ENCODE measurements at places on chromosomes 3 and 15.

GRCh38 chr3:42533161-42533897 is 30.9 kb downstream of the VIPR1 start:
- no peak for DNase-seq

DNA sequence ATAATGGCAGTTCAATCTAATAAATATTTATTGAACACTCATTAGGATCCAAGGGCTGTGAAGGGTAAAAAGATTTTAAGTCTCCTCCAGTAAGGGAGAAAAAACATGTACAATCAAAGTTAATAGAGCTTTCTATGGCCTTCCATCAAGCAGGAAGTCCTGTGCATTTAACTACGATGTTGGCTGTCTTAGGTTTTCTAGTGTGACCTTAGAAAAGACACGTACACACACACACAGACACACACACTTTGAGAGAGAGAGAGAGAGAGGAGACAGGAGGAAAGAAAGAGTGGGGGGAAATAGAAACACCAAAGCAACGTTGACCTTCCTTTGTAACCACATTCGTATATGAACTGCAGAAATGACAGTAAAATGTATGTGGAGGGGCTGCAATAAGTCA is 126.1 kb upstream of the TMC3 start:
- DNase-seq: no peak

GRCh38 chr3:23094890-23095462 is 108.2 kb upstream of the UBE2E2 start:
- no peak for DNase-seq

DNA sequence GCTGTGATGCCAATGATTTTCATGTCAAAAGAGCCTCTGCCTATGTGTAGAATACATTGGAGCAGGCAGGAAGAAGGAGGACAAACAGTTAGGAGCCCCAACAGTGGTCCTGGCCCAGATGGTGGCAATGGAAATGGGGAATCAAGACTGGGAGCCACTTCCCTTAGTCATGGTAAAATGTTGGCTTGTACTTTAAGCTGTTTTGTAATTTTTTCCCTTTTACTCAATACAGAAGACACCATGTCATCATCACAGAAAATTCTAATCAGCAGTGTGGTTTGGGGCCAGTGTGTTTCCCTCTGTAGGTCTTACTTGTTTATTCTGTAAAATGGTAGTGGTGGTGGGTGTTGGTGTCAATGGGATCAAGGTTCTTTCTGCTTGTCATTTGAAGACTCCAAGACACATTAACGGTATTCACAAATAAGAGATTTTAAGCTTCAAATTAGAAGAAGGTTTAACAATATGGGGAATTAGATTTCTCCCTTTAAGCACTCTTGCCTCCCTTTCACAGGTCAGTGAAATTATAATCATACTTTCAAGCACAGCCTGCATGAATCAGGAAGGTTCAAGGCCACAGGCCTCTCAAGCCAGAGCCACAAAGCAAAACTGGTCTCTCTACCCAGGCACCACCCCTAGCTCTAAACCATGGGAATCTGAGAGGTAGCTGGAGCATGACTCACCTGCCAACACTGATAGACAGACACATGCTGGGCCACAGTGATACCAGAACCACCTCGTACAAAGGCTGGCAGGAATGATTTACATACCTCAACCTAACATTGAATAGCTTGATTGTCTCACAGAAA is 24.9 kb downstream of the SIAH2 start:
- no peak for DNase-seq

DNA sequence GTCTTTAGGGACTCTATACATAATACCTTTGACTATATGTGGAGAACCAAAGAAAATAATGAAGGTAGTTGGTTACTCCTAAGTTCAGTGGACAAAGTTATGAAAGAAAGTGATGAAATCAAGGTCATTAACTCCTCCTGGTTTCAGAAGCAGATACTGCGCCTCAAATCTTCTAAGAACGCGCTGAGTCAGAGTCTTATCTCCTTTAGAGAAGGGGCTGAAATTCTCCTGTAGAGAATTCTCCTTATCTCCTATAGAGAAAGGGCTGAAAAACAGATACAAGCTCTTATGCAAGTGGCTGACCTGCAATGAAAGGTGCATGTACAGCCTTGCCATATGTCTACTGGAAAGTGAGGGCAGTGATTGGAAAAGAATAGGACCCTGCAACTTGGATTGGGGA is 824.2 kb downstream of the NSUN3 start:
- DNase-seq: no peak

GRCh38 chr3:10629671-10630040 is 124.3 kb upstream of the ATP2B2 start:
- no peak for DNase-seq

GRCh38 chr3:181212271-181212670 is 222.7 kb upstream of the DNAJC19 start:
- no peak for DNase-seq

DNA sequence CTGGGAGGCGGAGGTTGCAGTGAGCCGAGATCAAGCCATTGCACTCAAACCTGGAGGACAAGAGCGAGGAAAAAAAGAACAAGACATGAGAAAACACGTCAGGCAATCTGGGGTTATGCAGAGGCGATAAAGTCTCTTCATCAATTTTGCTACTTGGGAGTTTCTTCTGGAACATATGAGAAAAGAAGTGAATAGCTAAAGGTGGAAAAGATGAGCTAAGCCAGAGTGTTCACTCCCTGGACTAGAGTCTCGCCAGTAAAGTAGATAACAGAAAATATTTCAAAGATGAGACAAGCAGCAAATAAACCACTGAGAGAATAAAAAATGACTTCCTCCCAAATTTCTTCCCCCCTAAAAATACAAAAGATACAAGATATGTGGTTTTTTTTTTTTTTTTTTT is 188.4 kb upstream of the HES1 start:
- no peak for DNase-seq

DNA sequence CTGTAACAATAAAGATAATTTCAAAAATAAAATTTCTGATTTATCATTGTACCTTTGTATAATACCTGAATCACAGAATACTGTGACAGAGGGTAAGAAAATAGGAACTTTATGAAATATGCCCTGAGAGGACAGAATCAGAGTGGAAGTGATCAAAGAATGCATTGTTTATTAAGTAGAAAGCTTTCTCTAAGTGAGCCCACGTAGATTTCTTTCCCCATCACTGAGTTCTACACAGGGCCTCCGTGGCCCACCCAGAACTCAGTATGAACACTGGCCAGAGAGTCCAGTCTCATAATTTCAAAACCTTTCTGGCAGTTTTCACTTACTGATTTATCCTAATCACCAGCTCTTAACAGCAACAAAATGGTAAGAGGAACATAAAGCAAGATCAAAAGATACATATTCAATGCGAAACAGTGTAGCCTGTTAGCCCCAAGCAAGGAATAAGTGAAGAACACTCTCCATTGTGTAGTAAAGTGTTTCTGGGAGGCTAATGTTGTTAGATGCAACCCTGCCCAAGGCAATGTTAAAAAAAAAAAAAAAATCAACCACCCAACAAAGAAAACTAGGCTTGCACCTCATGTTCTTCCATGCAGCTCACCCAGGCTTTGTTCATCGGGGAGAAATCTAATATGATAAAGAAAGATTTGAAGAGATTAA is 341.3 kb downstream of the LSAMP start:
- DNase-seq: no peak

DNA sequence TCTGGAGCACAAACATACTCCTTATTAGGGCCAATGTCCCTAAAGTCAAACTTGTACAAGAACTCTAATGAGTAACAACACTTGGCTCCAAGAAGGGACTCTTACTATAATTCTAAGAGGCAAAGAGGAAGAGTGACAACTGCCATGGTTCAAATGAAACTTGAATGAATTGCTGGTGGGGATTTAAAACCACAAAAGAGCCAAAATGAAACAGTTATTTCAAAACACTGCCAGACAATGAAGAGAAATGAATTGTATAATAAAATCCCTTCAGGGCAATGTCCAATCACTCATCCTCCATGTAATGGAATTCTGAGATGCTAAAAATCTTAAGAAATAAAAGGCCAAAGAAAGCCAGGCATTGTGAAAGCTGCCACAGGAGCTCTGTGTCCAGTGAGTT is 14.2 kb downstream of the THRB start:
- DNase-seq: no peak

DNA sequence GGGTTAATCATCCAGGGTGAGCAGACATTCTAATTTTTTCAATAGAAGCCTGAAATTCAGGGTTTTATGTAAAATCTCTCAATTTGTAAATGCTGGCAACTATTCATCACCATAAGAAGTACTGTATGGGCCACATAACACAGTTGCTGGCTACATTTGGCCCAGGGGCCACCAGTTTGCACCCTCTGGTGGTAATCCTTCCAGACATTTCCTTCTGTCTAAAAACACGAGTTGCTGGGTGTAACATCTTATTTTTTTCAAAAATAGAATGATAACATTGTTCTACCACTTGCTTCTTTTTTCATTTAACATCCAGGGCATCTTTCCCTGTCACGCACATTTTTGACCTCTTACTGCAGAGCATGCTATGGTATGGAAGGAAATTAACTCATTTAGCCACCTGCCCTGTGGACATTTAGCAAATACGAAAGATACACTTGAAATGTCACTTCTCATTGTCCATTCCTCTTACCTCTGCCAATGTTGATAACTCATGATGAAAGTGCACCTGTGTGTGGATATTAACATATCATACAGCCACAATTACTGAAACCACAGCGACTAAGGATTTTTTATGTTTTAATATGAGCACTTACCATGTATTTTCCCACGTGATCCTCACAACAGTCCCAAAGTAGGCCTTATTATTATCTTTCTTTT is 117.5 kb upstream of the ARHGEF3 start:
- DNase-seq: peak; percentile 31

DNA sequence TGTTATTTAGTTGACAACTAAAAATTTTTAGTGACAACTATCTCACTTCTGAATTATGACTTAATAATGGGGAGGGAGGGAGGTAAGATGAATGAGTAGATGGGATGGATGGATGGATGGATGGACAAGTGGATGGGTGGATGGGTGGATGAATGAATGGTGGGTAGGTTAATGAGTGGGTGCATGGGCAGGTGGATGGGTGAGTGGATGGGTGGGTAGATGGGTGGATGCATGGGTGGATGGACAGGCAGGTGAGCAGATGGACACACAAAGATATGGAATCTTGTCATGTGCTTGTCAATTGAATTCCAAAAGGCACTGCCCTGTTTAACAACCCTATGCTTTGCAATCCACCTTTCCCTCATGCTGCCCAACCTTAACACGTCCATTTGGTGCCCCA is 41.5 kb downstream of the KLHL25 start:
- DNase-seq: no peak

DNA sequence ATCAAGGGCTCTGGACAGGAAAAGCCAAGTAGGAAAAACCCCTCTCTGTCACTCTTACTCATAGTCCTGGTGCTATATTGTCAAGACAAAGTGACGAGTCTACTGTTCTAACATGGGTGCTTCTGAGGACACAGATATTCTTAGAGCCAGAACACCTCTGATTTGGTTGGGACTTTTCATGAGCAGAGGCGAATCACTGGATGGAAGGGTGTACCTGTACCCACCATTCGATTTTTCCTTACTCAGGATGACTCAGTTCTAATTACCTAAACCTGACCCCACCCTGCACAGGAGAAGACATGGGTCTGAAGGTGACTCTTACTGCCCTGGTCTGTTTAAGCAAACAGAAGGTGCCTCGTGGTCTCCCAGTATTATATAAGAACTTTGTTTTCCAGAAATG is 58.5 kb downstream of the ABCC5 start:
- DNase-seq: no peak

DNA sequence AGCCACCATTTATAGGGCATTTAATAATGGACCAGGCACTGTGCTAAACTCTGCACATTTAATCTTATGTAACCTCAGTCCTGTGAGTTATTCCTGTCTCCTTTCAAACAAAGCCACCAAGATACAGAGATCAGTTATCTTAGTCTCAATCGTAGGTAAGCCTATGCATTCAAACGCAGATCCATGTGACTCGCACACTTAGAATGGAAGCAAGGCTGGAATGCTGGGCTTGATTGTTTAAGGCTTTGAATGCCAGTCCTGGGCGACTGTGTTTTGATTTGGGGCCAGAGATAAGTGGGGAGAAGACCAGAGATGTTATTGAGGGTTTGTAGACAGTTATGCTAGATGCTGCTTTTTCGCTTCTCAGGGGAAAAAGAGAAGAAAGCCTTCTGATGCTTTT is 22.2 kb downstream of the MED12L start:
- no peak for DNase-seq

GRCh38 chr15:47744496-47744895 is 27.2 kb downstream of the SEMA6D start:
- no peak for DNase-seq

DNA sequence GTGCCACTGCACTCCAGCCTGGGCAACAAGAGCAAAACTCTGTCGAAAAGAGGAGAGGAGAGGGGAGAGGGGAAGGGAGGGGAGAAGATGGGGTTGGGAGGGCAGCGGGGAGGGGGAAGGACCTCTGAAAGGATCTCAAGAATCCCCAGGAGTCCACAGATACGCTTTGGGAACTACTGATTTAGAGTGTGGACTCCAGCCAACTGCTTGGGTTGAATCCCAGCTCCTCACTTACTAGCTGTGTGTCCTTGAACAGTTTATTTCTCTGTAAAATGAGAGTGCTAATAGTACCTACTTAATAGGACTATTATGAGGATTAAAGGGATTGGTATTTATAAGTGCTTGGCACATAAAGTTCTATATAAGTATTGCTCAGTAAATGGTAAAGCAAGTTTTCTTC is 45.0 kb upstream of the FAH start:
- no peak for DNase-seq

DNA sequence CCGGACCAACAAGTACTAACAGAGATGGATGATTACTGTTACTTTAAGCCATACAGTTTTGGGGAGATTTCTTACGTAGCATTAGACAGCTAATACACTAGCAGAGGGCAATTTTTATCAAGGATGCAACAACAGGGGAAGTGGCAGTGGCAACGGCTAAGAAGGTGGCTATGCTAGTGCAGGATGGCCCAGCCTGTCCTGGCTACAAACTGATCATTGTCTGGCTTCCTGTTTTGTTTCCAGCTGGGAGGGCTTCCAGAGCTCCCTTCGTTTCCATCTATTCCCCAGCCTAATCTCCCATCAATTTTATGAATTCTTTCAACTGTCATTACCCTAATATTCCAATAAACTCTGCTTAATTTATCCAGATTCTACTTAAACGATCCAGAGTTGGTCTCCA is 16.0 kb upstream of the PLA2G4F start:
- DNase-seq: no peak

- DNase-seq: no peak
Measured at GRCh38 chr3:160163229-160163878, 61.9 kb upstream of the C3orf80 start.

DNA sequence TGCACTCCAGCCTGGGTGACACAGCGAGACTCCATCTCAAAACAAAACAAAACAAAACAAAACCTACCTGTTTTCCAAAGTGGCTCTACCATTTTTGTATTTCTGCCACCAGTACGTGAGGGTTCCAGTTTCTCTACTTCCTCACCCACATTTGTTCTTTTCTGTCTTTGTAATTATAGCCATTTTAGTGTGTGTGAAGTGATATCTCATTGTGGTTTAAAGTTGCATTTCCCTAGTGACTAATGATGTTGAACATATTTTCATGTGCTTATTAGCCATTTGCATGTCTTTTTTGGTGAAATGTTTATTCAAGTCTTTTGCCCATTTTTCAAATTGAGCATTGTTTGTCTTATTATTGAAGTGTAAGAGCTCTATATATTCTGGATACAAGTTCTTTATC is 50.7 kb downstream of the TRA2B start:
- no peak for DNase-seq
